ENCODE measurements at places on chromosomes 2 and 18.

DNA sequence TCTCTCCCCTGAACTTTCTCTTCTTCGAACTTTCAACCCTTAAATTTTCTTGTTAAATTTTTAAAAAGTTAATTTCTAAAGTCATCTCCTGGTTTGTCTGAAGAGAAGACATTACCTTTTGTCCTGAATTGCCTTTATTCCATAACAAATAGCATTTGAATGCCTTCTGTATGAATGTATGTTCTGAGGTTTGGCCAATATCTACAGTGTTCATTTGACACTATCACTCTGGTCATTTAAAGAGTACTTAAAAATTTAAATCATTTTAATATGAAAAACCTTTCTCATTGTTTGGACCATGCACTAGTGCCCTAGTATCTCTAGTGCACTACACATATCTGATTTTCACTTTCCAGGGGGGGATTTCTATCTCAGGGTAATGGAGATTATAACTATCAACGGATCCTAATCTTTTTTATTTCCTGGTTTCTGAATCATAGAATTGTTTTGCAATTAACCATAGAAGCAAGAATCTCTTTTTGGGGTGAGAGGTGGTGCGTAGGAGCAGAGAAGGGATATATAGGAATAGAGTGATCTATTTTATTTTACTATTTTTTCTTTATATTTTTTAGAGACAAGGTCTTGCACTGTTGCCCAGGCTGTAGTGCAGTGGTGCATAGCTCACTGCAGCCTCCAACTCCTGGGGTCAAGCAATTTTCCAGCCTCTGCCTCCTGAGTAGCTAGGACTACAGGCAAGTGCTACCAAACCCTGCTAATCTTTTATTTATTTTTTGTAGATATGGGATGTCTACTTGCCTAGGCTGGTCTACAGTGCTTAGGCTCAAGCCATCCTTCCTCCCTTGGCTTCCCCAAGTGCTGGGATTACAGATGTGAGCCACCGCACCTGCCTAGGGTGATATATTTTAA is 25.5 kb downstream of the TANC1 start:
- DNase-seq: no peak

GRCh38 chr2:47217277-47217676 is 62.2 kb upstream of the STPG4 start:
- DNase-seq: no peak

DNA sequence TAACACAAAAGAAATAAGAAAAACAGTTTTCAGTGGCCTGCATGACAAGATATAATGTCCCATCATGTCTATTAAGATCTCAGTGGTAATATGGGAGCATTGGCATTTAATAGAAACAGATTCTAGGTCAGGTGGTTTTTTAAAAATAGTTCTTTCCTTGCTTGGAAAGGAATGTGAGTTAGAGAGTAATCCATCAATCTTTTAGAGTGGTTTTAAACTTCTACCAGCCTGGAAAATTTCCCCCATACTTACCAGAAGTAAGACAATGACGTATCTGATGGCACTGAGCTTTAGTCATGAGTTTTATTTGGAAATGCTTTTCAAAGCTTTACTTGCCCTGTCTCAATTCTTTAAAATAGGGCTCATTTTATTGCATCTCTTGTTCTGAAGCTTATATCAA is 441.7 kb upstream of the SMIM21 start:
- DNase-seq: no peak

- DNase-seq: no peak
Measured at GRCh38 chr2:98470851-98471255, 26.2 kb downstream of the INPP4A start.

GRCh38 chr2:157196956-157197355 is 60.5 kb upstream of the GALNT5 start:
- no peak for DNase-seq

DNA sequence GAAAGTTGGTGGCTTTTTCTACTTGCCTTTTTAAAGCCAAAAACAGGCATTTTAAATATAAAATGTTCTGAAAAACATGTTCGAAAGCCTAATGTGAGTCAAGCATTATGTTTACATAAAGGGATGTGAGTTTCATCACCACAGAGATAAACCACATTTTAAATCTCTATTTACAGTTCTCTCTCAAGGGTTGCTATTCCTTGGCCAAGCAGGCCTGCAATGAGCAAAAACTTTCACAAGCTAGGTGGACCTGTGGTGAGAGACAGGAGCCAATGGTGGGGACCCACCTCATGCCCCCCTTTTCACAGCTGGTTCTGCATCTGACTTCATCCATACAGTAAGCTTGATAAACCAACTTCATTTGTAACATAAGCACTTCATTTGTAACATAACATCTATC is 65.1 kb downstream of the CUL3 start:
- no peak for DNase-seq

GRCh38 chr2:158990397-158991214 is 22.2 kb downstream of the TANC1 start:
- no peak for DNase-seq

DNA sequence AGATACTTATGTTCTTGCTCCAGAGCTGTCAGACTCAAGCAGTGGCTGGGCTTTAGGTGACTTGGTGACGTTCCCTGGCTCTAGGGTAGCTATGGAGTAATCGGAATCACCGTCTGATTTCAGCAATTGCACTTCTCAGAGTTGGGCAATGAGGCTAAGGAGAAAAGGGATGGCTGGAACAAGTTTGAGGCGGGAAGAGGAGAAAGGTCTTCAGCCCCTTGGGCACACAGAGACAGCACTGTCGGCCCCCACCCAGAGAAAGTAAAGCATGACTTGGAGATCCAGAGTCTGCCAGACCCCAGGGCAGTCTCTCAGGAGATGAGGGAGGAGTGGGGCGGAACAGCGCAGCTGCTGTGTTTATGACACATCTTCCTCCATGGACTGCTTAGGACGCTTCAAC is 114.5 kb downstream of the KLHL29 start:
- no peak for DNase-seq

DNA sequence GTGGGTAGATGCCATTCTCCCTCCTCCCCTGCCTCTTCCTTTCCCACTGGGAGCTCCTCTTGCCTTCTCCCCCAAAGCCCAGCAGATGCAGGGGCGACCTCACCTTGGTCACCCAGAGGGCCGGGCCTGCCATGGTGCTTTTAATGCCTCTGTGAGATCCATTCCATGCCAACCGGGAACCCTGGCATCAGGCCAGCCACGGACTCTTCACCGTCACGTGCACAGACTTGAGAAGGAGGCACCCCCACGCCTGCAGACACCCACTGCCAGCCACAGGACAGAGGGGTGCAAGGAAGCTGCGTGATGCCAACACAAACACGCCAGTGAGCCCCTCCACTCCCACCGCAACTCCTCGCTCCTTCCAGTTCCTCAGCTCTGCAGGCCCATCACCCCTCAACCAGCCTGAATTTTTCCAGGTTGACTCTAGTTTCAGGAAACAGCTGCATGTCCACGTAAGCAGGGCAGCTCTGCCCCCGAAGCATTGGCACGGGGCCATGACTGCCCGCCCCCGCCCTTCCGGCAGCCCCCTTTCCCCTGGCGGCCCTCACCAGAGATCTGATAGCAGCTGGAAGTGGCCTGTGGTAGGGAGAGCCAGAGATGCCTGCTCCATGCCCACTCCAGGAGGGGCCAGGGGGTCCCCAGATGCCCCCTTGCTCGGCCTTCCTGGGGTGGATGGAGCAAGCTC is 50.8 kb downstream of the DNMT3A start:
- DNase-seq: no peak

- DNase-seq: peak; percentile 90
Measured at GRCh38 chr2:226185616-226186211, 613.9 kb downstream of the IRS1 start.

GRCh38 chr18:22172120-22172582 is 2.8 kb downstream of the GATA6 start:
- no peak for DNase-seq

DNA sequence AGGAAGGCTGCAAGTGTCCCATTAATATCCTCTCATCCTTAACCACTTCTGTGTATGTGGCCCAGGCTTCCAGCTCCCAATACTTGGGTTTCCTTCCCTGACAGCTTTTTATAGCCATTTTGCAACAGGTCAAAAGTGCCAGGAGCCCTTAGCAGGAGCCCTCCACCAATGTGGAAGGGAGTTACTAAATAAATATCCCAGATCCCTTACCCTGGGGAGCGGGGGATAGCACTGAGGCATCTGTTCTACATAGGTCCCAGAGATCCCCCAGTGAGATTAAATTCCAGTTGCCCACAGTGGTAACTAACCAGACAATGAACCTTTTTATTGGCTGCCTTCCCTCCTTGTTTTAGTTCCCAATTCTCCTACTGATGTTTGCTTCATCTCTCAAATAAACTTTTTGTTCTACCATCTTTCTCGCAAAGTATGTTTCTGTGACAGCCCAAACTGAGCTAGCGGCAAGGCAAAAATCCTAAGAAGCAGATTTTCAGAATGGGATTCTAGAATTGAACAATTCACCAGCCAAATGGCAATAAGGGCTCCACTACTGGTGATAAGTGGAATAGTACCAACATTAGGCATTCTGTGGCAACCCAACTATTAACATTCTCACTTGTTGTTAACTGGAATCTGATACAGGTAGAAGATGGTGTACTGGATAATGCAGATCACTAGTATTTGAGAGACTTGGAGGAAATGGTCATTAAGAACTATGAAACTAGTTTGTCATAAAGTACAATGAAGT is 83.9 kb upstream of the MAPRE2 start:
- DNase-seq: no peak

DNA sequence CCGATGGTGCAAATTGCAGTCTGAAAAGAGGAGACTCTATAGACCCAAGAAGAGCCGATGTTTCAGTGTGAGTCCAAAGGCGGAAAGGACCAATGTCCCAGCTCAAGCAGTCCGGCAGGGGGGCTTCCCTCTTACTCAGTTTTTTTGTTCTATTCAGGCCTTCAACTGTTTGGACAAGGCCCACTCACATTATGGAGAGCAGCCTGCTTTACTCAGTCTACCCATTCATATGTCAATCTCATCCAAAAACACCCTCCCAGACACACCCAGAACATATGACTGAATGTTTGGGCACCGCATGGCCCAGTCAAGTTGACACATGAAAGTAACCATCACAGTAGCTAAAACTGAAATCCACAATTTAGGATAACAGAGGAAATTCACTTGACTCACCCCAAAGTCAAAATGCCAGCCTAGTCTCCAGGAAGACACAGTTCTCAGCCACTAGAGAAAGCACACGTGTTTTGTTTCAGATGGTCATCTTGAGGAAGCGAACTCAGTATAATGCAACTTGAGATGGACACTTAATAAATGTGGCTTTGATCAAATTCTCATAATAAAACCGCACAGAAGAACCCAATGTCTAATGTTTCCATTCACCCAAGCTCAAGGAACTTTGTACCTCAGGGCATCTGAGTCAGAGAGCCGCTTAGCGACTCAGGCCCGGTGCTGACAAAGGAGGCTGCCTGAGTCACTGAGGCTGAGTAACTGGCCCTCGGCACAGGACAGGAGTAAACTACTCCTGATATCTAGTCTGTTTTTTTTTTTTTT is 2.4 kb downstream of the FHL2 start:
- peak; percentile 99 for DNase-seq

GRCh38 chr2:230908595-230909191 is 16.3 kb downstream of the GPR55 start:
- DNase-seq: peak; percentile 85

GRCh38 chr18:29730073-29730472 is 1312.5 kb downstream of the DSC3 start:
- DNase-seq: no peak

GRCh38 chr2:102010902-102011301 is 19.1 kb downstream of the IL1R2 start:
- DNase-seq: no peak

DNA sequence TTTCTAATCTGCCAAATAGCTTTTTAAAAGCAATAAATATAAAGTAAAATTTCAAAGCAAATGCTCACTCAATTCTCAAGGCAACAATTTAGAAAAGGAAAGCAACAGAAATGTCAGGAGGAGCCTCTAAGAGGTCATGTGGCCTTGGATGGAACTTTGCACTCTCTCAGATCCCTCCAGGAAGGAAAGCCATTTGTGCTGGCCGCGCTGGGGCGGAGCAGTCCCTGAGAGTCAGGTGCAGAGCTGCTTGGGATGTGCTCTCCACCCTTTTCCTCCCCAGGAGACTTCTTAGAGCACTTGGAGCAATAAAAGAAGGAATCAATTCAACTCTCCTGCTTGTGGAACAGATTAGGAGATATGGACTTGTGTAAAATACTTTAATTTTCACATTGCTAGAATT is 379.8 kb upstream of the LINC00305 start:
- no peak for DNase-seq

DNA sequence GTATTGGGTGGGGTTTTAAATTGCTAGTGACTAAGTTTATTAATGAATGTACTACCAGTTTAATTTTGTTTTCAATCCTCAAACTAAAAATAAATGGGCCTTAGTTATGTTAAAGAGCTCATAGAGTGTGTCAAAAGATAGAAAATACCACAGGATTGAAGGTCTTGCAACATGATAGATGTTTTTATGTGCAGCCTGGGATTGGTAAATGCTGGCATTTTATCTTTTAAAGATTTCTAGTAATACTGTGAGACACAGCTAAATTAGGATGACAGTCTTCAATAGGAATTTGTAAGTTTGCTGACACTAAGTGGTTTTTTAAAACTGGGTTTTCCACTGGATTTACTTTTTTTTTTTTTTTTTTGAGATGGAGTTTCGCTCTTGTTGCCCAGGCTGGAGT is 122.3 kb downstream of the HAUS1 start:
- no peak for DNase-seq

DNA sequence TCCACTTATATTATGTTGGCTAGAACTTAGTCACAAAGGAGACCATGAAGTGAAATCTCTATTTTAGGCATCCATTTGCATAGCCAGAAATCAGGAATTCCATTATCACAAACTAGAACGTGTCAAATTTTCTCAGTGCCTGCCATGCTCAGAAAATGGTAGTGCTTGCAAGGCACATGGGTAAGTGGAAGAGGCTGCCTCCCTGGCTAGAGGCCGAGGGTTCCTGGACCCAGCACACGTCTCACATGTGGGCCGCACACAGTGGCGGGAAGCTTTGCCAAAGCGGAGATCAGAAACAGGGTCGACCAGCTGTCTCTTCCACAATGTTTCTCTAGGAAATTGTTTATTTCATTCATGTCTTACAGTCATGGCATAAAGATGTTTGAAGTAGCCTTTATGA is 42.3 kb downstream of the TRAF3IP1 start:
- DNase-seq: no peak

- DNase-seq: no peak
Measured at GRCh38 chr2:192585418-192585817, 390.7 kb upstream of the TMEFF2 start.

DNA sequence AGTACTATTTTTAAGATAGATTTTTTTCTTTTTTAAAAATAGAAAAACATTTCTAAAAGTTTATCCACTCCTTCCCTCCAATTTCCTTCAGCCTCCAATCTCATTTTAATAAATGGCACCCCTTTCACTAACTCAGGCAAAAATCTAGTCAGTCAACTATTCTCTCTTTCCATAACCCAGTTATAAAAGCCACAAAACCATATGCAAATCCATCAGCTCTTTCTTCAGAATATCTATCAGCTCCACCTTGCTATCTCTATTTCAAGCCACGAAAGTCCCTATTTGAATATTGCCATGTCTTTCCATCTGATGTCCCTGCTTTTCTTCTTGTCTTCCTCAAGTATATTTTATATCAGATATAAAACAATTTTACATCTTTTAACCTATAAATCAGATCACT is 397.1 kb downstream of the ERBB4 start:
- DNase-seq: no peak

All from foreskin melanocyte (primary cell).